ENCODE measurements at places on chromosomes 5 and 9.

DNA sequence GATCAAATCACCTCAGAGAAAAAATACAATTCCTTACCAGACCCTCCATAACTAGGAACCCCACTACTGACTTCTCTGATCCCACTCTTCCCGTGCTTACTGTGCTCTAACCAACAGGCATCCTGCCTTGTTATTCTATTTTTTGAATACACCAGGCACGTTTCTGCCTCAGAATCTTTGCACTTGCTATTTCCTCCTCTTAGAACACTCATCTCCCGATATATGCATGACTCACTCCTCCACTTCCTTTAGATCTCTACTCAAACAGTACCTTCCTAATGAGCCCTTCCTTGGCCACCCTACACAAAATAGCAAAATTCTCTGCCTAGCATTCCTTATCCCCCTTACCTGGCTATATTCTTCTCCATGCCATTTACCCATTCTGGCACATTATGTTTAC lies 43.9 kb downstream of the MAPKAP1 start:
- peak; percentile 63 for DNase-seq

- DNase-seq, result no peak
Measured at GRCh38 chr5:170179626-170180025, 53.2 kb upstream of the C5orf58 start.

GRCh38 chr5:131475541-131475941 lies 159.5 kb downstream of the RAPGEF6 start:
- peak; percentile 33 for DNase-seq

GRCh38 chr9:130396581-130396980 lies 48.2 kb upstream of the ASS1 start:
- DNase-seq, result no peak

DNA sequence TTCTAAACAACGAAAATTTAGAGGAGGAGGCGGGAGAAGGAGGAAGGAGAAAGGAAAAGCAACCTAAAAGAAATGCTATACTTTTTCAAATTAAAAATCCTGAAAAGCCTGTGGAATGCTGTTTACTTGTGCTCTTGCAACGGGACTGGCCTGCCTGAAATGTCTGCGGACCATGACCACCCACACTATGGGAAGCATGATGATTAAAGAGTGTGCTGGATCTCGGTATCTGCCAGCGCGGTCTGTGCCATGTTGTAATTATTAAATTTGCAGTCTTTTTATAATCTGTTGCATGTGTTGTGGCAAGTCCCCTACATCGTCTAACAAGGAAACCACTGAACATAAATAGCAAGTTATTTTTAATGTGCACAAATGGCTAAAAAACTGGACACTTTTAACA lies 111.4 kb downstream of the FANCC start:
- DNase-seq, result peak; percentile 44

DNA sequence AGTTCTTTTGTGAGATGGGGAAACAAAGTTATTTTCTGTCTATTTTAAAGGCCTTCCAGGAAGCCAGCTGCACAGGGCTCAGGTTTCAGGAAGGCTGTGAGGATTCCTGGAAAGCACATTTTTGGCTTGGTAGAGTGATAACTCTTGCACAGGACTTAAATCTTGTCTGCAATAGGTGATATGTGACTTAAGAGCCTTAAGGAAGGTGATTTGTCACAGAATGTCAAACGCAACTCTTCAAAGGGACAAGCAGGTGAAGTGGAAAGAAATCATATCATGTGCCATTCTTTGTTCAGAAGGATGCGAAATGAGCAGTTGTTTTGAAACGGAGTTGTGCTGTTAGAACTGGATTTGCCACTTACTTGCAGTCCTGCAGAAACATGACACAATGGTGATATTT lies 459.3 kb downstream of the MAT2B start:
- peak; percentile 57 for DNase-seq

GRCh38 chr5:38835887-38836286 lies 9.9 kb upstream of the OSMR start:
- peak; percentile 84 for DNase-seq

- DNase-seq, result no peak
Measured at GRCh38 chr5:137128012-137128411, 371.1 kb downstream of the SPOCK1 start.

DNA sequence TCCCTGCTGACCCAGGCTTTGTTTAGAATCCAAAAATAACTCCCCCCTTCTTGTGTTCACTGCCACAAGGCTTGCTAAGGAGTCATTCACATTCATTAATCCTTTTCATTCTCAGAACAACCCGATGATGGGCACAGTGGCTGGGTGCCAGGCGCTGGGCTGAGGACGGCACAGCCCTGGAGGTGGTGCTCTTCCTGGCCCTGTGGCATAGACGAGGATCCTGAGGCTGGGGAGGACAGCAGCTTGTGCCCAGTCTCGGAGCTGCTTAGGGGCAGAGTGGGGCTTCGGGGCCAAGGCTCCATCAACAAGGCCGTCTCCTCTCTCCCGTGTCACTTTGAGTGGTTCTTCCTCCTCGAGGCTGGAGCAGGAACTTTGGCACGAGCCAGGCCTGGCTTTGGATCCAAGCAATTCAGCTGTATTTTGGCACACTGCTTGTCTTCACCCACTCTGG lies 166.7 kb downstream of the TTLL11 start:
- no peak for DNase-seq

- no peak for DNase-seq
Measured at GRCh38 chr5:88391991-88392390, 123.3 kb upstream of the TMEM161B start.

GRCh38 chr5:112346411-112347044 lies 72.5 kb downstream of the EPB41L4A start:
- no peak for DNase-seq

DNA sequence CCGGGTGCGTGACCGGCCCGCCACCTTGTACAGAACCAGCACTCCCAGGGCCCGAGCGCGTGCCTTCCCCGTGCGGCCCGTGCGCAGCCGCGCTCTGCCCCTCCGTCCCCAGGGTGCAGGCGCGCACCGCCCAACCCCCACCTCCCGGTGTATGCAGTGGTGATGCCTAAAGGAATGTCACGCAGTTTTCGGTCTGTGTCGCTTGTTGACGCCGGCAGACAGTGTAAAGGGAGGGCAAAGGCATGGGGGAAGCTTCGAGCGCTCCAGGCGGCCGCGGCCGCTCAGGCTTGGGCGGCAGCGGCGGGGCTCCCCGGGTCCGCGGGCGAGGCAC lies 1.3 kb downstream of the LRRC26 start:
- DNase-seq, result no peak

DNA sequence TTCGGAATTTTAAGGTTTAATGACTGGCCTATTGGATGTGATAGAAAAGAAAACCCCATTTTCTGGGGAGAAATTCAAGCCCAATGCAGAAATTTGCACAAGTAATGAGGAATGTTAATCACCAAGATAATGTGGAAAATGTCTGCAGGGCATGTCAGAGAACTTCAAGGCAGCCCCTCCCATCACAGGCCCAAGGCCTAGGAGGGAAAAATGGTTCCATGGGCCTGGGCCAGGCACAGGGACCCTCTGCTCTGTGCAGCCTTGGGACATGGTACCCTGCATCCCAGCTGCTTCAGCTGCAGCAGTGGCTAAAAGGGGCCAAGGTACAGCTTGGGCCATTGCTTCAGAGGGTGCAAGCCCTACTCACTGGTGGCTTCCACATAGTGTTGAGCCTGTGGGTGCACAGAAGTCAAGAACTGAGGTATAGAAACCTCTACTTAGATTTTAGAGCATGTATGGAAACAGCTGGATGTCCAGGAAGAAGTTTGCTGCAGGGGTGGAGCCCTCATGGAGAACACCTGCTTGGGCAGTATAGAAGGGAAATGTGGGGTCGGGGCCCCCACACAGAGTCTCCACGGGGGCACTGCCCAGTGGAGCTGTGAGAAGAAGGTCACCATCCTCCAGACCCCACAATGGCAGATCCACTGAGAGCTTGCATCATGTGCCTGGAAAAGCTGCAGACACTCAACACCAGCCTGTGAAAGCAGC lies 12.2 kb downstream of the FBXO10 start:
- DNase-seq, result no peak

GRCh38 chr9:93681269-93682154 lies 105.1 kb downstream of the PHF2 start:
- no peak for DNase-seq

DNA sequence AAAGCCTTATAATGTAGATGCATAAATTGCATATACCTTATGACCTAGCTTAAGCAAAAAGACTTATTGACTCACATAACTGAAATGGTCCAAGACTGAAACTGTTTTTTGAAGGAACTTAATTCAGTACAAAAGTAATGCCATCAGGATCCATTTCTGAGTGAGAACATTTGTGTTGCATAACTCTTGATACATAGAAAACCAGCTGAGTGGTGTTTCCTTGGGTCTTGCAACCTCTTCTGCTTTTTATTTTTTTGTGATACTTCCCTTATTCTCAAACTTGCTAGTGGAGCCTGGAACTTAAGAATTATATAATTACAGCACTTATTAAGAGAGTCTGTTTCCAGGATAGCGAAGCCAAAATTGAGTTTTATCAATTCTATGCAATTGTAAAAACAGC lies 272.0 kb downstream of the MAN2A1 start:
- peak; percentile 7 for DNase-seq

DNA sequence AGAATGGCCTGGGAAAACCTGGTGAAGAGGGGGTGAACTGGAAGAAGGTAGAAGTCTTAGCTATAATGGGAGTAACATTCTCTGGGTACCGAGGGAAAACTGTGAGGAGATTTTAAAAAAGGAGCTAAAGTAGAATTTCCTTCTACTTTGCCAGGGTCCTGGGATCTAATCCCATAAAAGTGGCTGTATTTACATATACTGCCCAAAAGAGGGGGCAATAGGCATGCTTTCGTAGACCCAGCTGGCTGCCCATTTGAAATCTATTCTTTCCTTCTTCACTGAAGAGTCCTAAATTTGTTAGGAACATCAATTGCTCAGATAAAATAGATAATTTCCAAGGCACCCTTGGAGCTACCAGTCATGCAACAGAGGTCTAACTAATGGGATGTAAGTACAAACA lies 159.2 kb downstream of the CDC42SE2 start:
- peak; percentile 71 for DNase-seq

DNA sequence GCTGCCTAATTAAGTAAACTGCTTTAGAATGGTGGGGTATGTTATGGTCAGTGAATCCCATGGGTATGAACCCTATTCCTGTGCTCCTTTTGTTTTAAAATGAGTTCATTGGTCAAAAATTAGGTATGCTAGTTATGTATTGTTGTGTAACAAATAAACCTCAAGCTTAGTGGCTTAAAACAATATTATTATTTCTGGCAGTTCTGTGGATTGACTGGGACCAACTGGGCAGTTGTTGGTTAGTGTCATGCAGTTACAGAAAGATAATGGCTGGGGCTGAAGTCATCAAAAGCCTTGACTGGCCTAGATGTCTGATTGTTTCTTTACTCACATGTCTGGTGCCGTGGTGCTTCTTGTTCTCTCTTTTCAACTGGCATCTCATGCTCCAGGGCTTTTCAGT lies 8.9 kb upstream of the PTAR1 start:
- peak; percentile 29 for DNase-seq

GRCh38 chr5:111383288-111383970 lies 128.9 kb downstream of the STARD4 start:
- DNase-seq, result no peak

GRCh38 chr5:159784993-159785392 lies 131.3 kb upstream of the ADRA1B start:
- no peak for DNase-seq

DNA sequence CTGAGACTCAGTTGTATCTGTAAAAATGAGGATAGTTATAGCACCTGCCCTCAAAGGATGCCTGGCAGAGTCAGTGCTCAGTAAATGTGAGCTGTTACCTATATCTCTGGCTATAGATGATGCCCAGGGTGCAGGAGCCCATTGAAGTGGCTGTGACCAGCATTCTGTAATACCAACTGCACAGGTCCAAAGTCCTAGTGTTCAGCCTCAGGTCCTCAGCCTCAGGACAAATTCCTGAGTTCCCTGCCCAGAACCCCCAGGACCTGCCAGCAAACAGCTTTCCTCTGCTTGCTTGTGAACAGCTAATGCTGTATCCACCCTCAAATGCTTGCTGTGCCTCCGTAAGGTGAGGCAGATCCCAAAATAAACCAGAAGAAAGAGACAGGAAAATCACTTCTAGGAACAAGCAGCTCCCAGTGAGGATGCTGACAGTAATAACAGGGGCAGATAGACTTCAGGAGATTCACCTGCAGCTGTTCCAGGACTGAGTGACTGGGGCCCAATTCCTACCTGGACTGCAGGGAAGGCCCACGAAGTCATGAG lies 80.8 kb downstream of the SIL1 start:
- DNase-seq, result no peak

DNA sequence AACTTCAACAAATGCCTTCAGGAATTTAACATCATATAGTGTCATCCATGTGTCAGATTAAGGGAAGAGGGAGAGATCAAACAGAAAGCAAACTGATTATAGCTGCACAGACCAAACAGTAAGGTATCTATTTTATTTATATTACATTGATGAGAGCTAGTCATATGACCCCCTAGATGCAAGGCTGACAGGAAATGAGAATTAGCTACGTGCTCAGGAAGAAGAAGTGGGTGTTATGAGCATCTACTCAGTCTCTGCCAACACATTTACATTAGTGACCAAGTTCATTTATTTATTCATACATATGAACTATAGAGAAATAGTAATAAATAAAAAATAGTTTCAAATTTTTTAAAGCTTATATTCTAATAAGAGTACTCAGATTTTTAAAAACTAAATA lies 787.3 kb downstream of the KCTD16 start:
- DNase-seq, result no peak

DNA sequence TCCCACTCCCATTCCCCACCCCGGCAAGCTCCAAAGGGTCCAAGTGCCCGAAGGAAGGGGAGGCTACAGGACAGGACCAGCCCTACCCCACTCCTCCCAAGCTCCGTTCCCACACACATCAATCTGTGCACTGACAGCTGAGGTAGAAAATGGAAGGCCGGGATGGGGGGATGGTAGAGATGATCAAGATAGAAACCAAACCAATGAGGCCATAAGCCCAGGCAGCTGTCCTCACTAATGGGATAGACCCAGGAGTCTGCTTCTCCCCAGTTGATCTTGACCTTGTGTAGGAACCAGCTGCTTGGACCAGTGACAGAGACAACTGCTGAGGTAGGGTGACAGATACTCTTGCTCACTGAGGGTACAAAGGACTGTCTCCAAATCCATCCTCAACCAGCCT lies 38.6 kb downstream of the B4GALT1 start:
- DNase-seq, result no peak

- DNase-seq, result no peak
Measured at GRCh38 chr5:157132281-157132612, 10.4 kb downstream of the MED7 start.

DNA sequence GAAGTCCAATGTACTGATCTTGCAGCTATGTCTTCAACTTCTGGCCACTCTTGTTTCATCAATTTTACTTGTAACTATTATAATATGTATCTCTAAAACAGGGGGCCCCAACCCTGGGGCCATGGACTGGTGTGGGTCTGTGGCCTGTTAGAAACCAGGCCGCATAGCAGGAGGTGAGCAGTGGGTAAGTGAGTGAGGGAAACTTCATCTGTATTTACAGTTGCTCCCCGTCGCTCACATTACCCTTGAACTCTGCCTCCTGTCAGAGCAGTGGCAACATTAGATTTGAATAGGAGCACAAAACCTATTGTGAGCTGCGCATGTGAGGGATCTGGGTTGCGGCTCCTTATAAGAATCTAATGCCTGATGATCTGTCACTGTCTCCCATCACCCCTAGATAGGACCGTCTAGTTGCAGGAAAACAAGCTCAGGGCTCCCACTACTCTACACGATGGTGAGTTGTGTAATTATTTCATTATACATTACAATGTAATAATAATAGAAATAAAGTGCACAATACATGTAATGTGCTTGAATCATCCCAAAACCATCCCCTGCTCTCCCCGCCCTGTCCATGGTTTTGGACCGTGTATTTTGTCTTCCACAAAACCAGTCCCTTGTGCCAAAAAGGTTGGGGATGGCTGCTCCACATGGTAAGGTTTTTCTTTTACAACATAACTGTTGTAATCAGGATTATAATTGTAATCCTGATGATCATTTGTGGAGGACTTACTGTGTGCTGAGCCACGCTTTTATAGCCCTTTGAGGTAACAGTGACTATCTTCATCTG lies 26.9 kb upstream of the SH3PXD2B start:
- no peak for DNase-seq

Measured in choroid plexus epithelial cell (primary cell).